Hypothalamus (tissue), 51 donors: ENCODE measurements at places on chromosomes 6 and 20.
A peak's percentile ranks its signal among the peaks of the same experiment; 100 is the strongest.

DNA sequence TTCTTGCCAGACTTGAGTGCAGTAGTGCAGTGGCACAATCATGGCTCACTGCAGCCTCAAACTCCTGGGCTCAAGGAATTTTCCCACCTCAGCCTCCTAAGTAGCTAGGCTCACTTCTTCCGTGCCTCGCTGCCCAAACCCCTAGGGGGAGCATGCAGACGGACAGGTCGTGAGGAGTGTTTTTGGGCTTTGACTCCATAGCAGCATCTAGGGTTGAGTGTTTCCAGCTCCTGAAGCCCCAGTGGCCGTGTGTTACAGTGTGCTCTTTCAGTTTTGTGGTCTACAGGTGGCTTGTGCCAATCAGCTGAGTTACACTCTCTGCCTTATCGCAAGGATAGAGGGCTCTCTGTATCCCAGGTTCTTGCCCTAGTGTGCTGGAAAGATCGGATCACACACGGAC, 33.4 kb downstream of the NCOA3 start:
- DNase-seq: no peak

GRCh38 chr20:43536817-43537440, 21.9 kb upstream of the SGK2 start:
- no peak for DNase-seq

GRCh38 chr6:121901432-121901831, 466.0 kb downstream of the GJA1 start:
- DNase-seq: no peak

- no peak for DNase-seq
Observed at GRCh38 chr6:46376562-46377061, 114.6 kb downstream of the RCAN2 start.

GRCh38 chr20:50561379-50562078, 51.3 kb downstream of the PTPN1 start:
- no peak for DNase-seq

DNA sequence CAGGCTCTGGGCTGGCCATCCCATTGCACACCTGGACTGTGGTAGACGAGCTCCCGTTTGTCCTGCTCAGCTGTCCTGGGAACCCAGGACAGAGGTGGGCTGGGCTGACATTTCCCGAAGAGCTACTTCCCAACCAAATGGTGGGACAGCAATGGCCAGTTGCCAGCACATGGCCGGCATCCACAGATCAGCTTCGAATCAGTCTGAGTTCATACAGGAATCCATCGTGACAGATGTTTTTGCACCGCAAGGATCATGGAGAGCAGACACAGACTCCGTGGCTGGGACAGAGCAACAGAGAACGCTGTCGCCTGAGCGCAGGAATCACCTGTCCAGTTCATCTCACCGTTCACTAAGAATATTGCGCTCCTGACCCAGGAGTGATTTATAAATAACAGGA, 198.5 kb downstream of the TTLL2 start:
- no peak for DNase-seq

GRCh38 chr6:15672291-15672690, 9.5 kb upstream of the DTNBP1 start:
- DNase-seq: no peak

GRCh38 chr6:146850238-146850896, 251.6 kb downstream of the ADGB start:
- DNase-seq: no peak

- no peak for DNase-seq
Observed at GRCh38 chr6:42783876-42784642, 2.2 kb downstream of the BICRAL start.

- no peak for DNase-seq
Observed at GRCh38 chr20:50992733-50993457, 30.0 kb downstream of the KCNG1 start.

- no peak for DNase-seq
Observed at GRCh38 chr6:157218371-157219198, 104.7 kb downstream of the TMEM242 start.

- DNase-seq: no peak
Observed at GRCh38 chr6:152701863-152702401, 4.2 kb downstream of the MYCT1 start.

DNA sequence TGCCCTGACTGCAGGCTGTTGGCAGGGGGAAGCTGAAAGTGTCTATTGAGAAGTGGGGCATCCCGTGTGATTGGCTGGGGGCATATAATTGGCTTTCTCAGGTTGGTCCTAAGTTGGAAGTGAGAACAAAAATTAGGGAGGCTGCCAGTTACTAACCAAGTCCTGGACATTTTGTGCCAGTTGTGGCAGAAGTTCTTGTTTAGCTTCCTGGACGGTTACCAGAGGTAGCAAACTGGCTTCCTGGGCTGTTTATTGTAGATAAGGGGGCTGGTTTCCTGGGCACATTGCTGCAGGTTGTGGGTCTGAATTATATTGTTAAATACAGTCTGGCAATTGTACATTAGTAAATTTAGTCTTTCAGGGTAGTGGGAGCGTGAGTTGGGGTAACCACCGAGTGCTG, 50.6 kb upstream of the SLC2A12 start:
- DNase-seq: no peak

- DNase-seq: no peak
Observed at GRCh38 chr6:129446272-129447197, 263.4 kb downstream of the ARHGAP18 start.

DNA sequence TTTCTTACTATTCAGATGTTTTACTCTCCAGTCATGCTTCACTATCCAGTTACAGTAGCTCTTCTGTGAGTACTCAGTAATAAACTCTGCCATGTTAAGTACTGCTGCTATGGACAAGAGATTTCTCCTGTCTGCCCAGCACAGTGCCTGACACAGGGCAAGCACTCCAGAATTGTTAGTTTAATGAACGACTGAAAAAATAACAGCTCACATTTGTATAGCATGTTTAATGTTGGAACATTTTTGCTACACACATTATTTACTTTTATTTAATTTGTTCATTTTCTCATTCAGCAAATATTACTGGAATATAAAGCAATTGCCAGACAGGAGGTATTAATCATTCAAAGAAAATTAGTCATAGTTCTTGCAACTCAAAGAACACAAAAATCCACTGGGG, 142.6 kb upstream of the HMGN3 start:
- DNase-seq: no peak

GRCh38 chr6:127210725-127211124, 55.9 kb upstream of the RNF146 start:
- DNase-seq: no peak

- DNase-seq: no peak
Observed at GRCh38 chr6:75333676-75334200, 49.1 kb upstream of the TMEM30A start.

DNA sequence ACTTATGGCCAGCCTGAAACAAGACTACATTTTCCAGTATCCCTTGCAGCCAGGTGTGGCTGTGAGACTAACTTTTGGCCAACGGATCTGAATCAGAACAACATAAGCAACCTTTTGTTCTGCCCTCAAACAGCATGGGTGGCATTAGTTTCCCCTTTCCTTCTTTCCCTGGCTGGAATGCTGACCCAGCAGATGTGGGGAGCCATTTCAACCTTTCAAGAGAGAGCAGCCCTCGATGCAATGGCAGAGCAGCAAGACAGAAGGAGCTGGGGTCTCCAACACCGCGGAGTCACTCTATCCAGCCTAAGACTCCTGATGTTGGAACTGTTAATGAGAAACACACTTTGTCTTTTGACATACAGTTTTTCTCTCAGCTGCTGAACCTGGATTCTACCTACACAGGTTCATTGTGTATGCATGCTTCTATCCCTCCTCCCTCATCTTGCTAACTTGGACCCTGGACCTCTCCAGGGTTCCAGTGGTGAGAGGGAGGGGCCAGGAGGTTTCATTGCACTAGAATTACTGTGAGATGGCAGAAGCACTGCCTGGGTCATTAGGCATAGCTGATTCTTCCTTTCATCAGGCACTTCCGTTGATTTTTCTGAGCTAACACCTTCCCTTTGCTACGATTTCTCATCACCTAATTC, 28.8 kb upstream of the DDR1 start:
- no peak for DNase-seq

DNA sequence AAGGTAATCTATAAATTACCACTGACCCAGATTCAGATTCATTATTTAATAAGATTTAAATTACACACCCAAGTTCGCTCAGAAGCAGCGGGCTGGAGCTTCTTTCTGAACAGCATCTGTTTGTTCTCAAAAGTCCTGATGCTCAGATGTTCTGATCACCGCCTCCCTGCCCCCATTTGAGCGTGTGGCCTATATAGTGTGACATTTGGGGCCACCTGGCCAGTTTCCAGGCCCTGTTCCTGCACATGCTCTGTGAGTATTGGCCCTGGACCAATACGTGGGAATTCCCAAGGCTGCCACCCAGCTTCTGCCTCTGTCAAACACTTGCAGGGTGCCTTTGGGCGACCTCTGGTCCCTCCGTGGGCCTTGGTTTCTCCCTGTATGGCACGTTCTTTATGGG, 228.8 kb downstream of the TFAP2C start:
- DNase-seq: no peak

DNA sequence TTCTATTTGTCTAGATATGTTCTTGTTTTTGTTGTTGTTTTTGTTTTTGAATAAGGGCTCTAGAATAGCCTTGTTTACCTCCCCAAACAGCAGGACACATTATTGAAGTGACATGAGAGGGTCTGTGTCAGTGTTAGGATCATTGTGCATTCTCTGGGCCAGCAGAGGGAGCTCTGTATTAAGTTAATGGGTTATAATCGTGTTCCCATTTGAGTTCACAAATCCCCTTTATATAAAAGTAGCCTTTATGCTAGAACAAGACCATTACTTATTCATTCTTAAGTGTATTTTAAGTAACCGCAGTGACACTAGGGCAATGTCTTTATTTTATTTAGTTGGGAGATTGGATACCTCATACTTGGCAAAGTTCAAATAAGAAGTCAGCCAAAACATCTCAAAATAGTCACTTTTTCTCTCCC, 44.8 kb downstream of the STK4 start:
- DNase-seq: peak; percentile 2
